ENCODE measurements at places on chromosomes 11 and 22. TPM values are rescaled to one million over a fixed set of nuclear protein-coding genes. Genes with fewer than 3 reads are reported as not detected.

- no peak for DNase-seq
Observed at GRCh38 chr11:16793009-16793408, 54.6 kb downstream of the C11orf58 start.

GRCh38 chr11:116193321-116194131 lies 579.3 kb downstream of the BUD13 start:
- peak; percentile 46 for DNase-seq

DNA sequence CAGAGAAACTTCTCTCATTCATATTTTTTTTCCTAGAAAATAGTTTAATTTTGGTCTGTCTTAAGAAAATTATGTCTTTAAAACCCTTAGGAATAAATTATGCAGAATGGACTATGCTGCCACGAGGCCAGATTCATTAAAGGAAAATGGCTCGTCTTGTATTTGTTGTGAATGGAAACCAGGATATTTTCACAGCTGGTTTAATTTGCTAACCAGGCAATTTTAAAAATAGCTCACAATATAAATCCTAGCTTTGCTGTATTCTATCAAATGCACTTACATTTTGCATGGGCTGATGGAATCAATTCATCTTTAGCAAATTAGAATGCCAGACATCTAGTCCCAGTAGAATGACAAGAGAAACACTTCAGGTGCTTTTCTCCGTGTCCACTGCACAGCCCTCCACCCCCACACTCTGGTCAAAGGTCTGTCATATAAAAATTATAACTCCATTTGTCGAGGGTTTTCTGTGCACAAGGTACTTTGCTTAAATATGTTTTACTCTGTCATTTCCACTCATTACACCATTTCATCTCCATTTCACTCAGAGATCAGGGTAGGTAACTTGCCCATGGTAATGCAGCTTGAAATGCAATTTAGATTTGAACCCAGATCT lies 20.3 kb upstream of the TNRC6B start:
- no peak for DNase-seq

DNA sequence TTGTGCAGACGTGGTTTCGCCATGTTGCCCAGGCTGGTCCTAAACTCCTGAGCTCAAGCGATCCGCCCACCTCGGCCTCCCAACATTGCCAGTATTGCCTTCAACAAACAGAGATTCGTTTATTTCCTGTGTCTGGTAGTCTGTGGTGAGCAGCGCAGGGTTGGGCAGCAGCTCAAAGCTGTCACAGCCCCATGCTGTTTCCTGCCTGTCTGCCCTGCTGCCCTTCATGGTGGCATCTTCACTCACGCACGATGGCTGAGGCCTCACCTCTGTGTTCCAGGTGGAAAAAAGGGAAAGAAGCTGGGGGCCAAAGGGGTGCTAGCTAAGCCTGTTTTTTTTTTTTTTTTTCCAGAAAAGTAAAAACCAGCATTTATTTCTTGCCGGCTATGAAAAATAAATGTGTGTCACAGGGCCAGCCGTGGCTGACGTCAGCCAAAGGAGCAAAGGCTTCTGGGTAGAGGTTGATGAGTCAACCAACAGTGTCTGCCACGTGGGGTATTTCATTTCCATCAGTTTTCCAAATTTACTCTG lies 28.8 kb downstream of the TBC1D22A start:
- DNase-seq = peak; percentile 80

Gene PLAAT4
- 0.84 TPM for polyA plus RNA-seq

GRCh38 chr22:29115682-29116288 lies 43.0 kb downstream of the KREMEN1 start:
- DNase-seq = no peak

GRCh38 chr11:19162951-19163505 lies 38.8 kb downstream of the CSRP3 start:
- DNase-seq = no peak

Data from GM23248 (cell line).